Activated CD4-positive, alpha-beta T cell treated with anti-CD3 and anti-CD28 coated beads, Interleukin-2, amount 10 ng/mL, durations not matched to agents 7 days and 5 days (primary cell): ENCODE measurements at places on chromosomes 7 and 10. TPM values are rescaled to one million over a fixed set of nuclear protein-coding genes. Genes with fewer than 3 reads are reported as not detected.
A peak's percentile ranks its signal among the peaks of the same experiment; 100 is the strongest.

CALU gene
- total RNA-seq: 29.5 TPM

DNA sequence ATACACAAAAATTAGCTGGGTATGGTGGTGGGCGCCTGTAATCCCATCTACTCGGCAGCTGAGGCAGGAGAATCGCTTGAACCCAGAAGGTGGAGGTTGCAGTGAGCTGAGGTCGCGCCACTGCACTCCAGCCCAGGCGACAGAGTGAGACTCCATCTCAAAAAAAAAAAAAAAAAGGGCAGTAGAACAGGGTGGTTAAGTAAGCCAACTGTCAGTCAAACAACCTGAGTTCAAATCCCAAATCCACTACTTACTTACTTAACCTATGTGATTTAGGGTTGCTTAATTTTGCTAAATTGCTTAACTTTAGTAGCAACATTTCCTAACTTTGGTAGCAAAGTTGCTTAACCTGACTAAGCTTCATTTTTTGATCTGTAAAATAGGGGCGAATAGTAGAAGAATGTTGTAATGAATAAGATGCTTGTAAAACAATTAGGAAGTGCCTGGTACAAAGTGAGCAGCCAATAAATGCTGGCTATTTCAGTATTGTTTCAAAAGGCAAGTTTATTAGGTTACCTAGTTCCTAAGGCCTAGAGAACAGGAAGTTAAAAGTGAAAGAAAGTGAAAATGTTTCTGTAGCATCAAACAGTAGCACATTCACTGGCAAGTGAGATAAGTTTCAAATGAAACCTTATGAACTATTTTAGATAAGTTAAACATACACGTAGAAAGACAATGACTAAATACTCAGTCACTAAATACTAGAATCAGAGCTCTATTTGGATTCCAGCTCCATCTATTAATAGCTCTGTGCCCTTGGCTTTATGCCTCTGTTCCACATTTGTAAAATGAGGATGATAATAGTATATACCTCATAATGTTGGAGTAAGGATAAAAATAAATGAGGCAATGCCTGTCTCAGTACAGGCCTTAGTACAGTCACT is 64.3 kb downstream of the HOXA1 start:
- H3K4me1 ChIP-seq: peaks cover 21% of the 10 kb centered on the region
- no peaks in the 10 kb centered on the region for H3K27me3 ChIP-seq
- DNase-seq: no peak
- no peak overlapping the region for H3K4me3 ChIP-seq

DNA sequence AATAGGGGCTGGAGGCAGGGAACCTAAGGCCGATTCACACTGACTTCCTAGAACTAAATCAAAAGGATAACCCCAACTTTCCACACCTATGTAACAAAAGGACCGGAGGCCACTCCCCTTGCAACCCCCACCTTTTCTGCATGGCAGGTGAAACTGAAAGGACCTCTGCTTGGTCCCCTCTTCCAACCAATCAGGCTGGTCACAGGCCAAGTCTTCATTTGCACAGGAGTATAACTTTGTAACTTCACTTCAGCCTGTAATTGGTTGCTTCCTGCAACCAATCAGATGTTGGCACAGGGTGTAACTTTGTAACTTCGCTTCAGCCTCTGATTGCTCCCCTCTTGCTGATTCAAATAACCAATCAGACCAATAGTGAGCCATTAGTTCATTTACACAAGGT is 190.0 kb downstream of the FAM107B start:
- H3K27me3 ChIP-seq: no peaks in the 10 kb centered on the region
- peak overlapping the region; percentile 97 for H3K27ac ChIP-seq
- H3K36me3 ChIP-seq: peaks cover 65% of the 10 kb centered on the region
- peak overlapping the region; percentile 47 for H3K4me3 ChIP-seq
- H3K4me1 ChIP-seq: peaks cover 92% of the 10 kb centered on the region

DNA sequence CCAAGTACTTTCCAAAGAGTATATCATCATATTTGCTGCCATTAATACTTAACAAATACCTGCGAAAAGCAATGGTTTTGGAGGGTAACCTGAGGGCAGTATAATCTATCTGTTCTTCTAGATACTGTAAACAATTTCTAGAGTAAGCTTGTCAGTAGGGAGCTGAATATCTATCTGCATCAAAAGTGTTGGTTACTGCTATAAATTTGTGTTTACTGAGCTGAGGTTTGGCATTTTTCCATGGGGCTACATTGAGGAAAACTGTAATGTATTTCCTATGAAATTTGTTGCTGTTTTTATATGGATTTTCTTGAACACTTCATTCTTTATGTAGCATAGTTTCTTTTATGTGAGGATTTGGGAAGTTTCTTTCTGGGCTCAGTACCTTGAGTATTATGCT is 913.4 kb downstream of the CNTNAP2 start:
- no peaks in the 10 kb centered on the region for H3K27me3 ChIP-seq
- H3K4me1 ChIP-seq: no peaks in the 10 kb centered on the region

DNA sequence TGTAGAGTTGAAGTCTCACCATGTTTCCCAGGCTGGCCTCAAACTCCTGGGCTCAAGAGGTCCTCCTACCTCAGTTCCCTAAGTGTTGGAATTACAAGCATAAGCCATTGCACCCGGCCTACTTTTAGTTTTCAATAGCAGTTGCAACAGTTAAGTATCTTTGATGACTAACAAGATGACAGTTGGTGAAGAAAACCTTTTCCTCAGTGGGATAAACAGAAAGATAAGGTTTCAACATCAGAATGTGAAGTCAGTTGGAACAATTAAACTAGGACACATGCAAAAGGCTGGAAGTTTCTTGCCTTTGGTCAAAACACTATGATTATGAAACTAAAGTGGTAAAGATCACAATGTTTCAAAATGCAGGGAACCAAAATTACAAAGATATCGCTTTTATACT is 169.2 kb downstream of the ZNF438 start:
- H3K36me3 ChIP-seq: no peaks in the 10 kb centered on the region
- no peaks in the 10 kb centered on the region for H3K27me3 ChIP-seq
- no peak overlapping the region for H3K4me3 ChIP-seq
- DNase-seq: no peak
- H3K4me1 ChIP-seq: no peaks in the 10 kb centered on the region

SORBS1 gene
- 0.74 TPM for total RNA-seq
